Activated T-cell treated with anti-CD3 and anti-CD28 coated beads, Interleukin-2, amount 50 U/mL, for 1 hour (primary cell): ENCODE measurements at places on chromosomes 4 and X.
A peak's percentile ranks its signal among the peaks of the same experiment; 100 is the strongest.

DNA sequence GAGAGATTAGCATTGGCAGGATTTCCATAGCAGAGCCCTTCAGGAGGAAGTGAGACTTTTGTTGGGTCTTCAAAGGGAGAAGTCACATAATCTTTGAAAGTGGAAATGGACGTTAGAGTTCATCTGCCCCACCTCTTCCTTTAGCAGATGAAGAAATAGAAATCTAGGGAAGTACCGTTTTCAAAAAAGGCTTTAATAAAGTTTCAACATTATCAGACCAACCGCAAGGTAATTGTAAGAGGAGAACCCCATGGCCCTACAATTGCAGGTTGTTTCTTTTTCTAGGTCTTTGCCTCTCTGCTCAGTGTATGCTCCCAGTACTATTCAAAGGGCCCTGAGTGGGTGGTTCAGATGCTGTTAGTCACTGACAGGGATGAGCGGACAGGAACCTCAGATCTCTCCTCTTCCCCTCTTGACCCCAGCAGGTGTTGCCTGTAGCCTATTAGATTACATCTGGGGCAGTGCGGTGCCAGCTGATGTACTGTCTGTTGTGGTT, 48.6 kb upstream of the AP1S2 start:
- no peak for DNase-seq

DNA sequence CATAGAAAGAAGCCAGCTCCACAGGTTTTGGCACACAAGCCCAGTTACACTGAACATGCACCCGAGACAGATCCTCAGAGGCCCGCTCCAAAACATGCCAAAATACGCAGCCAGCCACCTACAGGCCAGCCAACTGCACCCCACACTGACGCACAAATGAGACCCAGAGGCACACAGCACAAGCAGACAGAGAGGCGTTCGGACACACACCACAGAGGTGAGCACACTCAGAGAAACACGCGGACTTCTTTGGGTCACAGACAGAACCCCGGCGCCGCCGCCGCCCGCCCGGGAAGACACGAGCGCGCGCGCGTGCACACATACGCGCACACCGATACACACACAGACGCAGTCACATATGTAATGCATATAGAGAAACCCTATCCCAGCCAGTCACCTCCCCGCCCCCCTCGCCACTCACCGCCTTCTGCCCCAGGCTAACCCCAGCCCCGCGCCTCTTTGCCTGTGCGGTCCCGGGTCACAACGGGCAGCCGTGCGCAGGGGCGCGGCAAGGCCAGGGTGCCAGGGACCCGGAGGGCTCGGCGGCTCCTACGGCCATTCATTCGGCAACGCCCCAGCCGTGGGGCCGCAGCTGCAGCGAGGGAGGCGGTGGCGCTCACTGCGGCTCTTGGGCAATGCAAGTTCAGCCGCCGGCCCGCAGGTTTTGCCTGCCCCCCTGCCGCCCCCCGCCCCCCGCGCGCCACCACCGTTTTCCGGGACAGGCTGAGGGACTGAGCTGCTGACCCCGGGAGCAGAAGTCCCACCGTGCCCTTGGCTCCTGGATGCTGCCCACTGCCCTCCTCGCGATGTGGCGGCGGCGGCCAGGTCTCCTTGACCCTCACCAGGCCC, 553 bp downstream of the SEPTIN6 start:
- peak; percentile 77 for DNase-seq

DNA sequence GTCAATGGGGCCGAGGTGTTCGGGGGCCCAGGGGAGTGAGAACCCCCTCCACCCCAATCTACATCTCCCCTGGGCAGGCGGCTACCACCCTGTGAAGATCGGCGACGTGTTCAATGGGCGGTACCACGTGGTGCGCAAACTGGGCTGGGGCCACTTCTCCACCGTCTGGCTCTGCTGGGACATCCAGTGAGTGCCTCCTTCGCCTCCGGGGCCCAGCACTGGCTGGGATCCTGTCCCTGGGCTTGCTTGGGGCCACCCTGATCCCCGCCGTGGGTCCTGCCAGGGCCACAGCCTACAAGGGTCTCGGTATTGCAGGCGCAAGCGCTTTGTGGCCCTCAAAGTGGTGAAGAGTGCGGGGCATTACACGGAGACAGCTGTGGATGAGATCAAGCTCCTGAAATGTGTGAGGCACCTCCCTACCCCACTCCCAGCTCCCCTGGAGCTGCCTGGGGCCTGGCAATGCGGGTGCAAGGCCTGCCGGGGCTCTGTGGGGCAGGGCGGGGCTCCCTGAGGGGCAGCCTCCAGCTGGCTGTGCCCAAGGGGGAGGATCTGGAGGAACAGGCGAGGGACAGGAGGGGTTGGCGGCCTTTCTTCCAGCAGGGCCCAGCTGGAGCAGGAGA, 697 bp downstream of the SRPK3 start:
- no peak for DNase-seq

- no peak for DNase-seq
Measured at GRCh38 chr4:146969126-146969525, 23.5 kb upstream of the TTC29 start.

GRCh38 chrX:74450803-74451449, 29.6 kb downstream of the SLC16A2 start:
- no peak for DNase-seq

DNA sequence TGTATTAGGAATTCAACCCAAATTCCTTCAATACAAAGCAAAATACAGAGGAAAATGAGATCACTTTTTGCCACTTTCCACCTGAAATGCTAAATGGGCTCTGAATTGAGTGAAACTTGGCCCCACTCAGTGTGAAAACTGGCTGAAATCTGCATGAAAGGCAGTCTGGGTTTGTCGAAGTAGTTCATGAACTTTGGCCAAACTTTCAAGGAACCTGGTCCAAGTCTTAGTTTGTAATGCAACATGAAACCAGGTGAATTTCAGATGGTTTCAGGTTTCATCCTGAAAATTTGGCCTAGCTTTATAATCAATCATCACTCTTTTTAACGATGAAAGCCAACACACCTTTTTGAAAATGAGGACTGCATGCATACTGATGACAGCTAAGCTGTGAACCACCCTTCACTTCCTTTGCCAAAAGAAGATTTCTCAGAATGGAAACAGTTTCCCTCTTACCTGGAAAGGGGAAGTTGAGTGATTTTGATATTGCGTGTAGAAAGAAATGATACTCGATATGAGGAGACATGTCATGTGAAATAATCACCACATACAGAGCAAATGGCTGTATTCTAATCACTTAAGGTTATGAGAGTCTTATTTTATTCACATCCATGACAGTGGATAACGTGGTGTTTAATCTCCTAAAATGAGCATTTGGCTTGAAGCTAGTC, 209.9 kb upstream of the ETNPPL start:
- no peak for DNase-seq

GRCh38 chrX:148185631-148186030, 204.5 kb downstream of the FMR1NB start:
- no peak for DNase-seq

- DNase-seq, result no peak
Measured at GRCh38 chr4:75660491-75660890, 12.7 kb downstream of the G3BP2 start.

DNA sequence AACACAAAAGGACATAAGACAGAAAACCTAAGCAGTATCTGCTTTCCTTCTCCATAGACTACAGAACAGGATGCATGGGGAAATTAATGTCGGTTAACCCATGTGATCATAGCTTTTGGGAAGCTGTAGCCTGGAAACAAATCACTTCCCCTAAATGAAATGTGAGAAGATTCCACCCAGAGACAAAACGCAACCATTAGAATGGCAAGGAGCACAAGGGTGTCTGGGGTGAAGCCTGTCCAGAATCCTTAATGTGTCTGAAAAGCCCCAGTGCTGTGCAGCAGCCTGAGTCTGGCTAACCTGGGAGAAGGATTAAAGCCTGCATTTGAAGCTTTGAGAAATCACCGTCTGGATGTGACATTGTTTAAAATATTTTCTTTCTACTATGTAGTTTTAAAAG, 213.3 kb downstream of the ANKRD50 start:
- no peak for DNase-seq

DNA sequence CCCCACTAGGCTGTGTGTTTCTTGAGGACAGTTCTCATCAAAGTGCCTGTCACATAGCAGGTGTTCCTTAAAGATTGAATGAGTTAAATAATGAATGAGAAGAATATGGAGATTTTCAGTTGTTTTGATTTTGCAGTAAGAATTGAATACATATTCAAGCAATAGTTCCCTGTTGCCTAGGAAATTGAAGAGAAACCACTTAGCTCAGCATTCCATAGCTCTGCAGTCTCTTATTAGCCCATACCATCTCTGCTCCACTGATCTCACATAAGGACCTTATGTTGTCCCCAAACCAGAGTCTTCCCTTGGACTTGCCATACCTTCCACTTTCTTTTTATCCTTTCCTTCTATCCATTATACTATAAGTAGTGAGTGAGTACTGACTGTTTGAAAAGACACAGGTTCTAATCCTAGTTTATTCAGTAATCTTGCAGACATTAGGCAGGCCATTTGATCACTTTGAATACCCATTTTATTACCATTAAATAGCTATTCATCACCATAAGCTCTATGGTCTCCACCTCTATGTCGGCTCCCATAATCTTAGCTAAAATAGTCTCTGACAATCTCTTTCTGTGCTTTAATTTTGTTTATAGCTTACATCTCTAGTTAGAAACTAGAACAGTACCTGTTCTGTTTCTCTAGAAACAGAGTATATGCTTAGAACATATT, 1059.6 kb upstream of the SLIT2 start:
- DNase-seq, result no peak
